Activated T-helper 9 cell treated with anti-CD3 and anti-CD28 coated beads, Interleukin-2, amount 50 U/mL, for 16 hours (primary cell): ENCODE measurements at places on chromosomes 7 and 10.

GRCh38 chr10:85915245-85915846, 451.2 kb downstream of the GRID1 start:
- DNase-seq = no peak

DNA sequence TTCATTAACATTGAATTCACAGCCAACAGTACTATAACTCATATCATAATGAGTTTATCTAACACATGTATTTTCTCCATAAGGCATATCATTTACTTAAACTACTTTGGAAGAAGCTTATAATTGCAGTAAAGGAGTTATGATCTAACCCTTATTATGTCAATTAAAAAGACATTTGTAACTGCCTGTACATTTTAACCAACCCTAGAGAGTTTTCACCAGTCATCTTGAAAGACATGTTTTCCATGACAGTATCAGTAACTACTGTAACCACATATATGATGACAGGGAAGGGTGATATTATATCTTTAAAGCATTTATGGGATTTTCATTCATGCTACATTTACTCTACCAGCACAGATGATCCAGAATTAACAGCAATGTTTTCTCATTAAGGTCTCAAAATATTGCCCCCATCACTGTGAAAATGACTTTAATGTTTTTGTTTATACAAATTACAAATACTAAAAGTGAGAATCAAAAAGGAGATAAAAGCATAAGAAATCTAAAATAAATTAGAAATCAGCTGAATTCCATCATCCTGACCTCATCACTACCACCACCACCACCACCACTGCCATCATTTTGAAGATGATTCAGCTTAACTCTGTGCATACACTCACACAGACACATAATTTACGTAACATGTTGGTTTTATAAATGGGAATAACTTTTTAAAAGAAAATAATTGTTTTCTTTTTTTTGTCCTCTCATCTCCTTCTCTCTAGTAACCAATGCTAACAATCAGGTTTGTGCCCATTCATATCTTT, 53.6 kb downstream of the MKLN1 start:
- DNase-seq = no peak

GRCh38 chr10:48929413-48929990, 10.1 kb downstream of the LRRC18 start:
- no peak for DNase-seq

DNA sequence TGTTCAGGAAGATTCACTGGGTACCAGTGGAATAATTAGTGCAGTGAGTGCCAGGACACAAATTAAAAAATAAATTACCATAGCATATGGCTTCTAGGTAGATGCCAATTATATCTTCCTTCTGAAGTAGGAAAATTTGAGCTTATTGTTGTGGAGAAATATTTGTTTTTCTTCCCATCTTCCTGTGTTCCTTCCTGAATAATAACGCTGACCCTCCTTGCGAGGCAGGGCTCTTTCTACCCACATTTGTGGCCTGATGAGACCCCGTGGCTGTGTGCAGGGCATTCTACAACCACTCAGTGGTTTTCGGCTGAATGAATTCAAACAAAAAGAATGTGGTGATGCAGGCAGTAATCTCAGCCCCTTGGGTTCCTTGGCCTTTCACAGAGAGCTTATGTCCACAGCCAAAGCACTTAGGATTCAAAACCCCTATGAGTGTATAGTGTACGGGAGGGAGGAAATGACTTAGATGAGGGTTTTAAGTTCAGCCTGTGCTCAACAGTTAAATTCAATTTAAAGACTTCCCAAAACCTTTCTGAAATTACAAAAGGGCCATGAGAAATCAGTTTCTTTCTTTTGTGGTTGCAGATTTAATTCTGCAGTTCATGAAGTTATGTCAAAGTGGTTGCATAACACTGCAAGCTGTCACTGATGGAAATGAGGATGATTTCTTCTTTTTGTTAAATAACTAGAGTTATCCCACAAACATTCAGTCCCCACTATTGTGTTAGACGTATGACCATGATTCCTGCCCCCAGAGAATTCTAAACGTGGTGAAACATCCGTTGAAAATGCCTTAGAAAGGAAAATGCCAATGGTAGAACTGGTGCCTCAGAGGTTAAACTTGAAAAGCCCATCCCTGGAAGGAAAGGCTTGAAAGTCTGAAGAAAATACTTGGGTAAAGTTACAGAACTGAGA, 255.3 kb downstream of the FZD1 start:
- DNase-seq = no peak

- no peak for DNase-seq
These were observed 18.7 kb downstream of the FRMD4A start for GRCh38 chr10:14312014-14312413.

GRCh38 chr10:29102636-29103035, 186.2 kb upstream of the LYZL1 start:
- no peak for DNase-seq

- no peak for DNase-seq
These were observed 137.5 kb upstream of the WDR11 start for GRCh38 chr10:120713573-120714205.

- no peak for DNase-seq
These were observed 48.2 kb upstream of the NFKB2 start for GRCh38 chr10:102347236-102347828.
